ENCODE measurements at places on chromosomes 6 and 20. TPM values are rescaled to one million over a fixed set of nuclear protein-coding genes. Genes with fewer than 3 reads are reported as not detected.

Gene NFKBIL1
- total RNA-seq: 9.2 TPM

Gene DTD1
- 12.4 TPM for total RNA-seq

Gene PPP1R16B
- 6.8 TPM for total RNA-seq

Gene B3GAT2
- total RNA-seq: not detected

Gene NNAT
- total RNA-seq: not detected

Gene TSHZ2
- total RNA-seq: 4.9 TPM

Gene VSTM2L
- total RNA-seq: 17.0 TPM

Gene CFAP206
- total RNA-seq: not detected

Gene ECT2L
- 0.70 TPM for total RNA-seq

Gene NRSN2
- 14.5 TPM for total RNA-seq

Gene NKX2-4
- total RNA-seq: not detected

Gene HTR1E
- not detected for total RNA-seq

Gene TMEM244
- not detected for total RNA-seq

Gene ROS1
- 0.11 TPM for total RNA-seq

Gene BPIFA1
- total RNA-seq: not detected

Gene KIF25
- 0.35 TPM for total RNA-seq

Gene MUC22
- total RNA-seq: 0.19 TPM

Gene LRRC73
- total RNA-seq: 1.4 TPM

Gene VTA1
- 36.0 TPM for total RNA-seq

Gene PAK5
- not detected for total RNA-seq

Gene SYTL3
- 11.7 TPM for total RNA-seq

Gene RGS17
- total RNA-seq: 0.05 TPM

Gene VWA7
- total RNA-seq: 9.5 TPM

Gene SEL1L2
- total RNA-seq: 0.43 TPM

Gene MUC21
- not detected for total RNA-seq

Gene CDK5RAP1
- total RNA-seq: 19.8 TPM

Gene PRND
- total RNA-seq: not detected

Gene CPXM1
- total RNA-seq: 1.0 TPM

Gene WFDC12
- total RNA-seq: not detected

Gene SCAND1
- 37.9 TPM for total RNA-seq

Gene THBD
- total RNA-seq: 11.8 TPM

Gene NKAIN2
- 0.22 TPM for total RNA-seq

Gene SLC17A1
- total RNA-seq: not detected

Gene ATP6V1G2
- total RNA-seq: 2.3 TPM

Gene ANGPT4
- not detected for total RNA-seq

Gene HDDC2
- 84.8 TPM for total RNA-seq

Gene ELOVL4
- total RNA-seq: 0.13 TPM

Gene GPX5
- not detected for total RNA-seq

Gene PTPRT
- 0.11 TPM for total RNA-seq

Gene DPPA5
- total RNA-seq: not detected

Gene NOX3
- total RNA-seq: not detected

Gene HLA-DRB1
- 27.5 TPM for total RNA-seq

Gene SOBP
- total RNA-seq: 15.6 TPM

Gene LAMP5
- not detected for total RNA-seq

Gene WFDC2
- 1.0 TPM for total RNA-seq

Gene MTFR2
- 0.24 TPM for total RNA-seq

Gene BPIFB1
- total RNA-seq: not detected

Gene TFAP2A
- total RNA-seq: 0.51 TPM

Gene SOX4
- total RNA-seq: 6.2 TPM

Gene MMUT
- total RNA-seq: 33.9 TPM

Gene SIRPB2
- total RNA-seq: 3.1 TPM

Gene COMMD7
- 47.8 TPM for total RNA-seq

Gene CTAGE9
- not detected for total RNA-seq

Gene RIPPLY2
- not detected for total RNA-seq

Gene BANF2
- total RNA-seq: not detected

Gene EDN1
- total RNA-seq: 2.2 TPM

Gene PRDM13
- not detected for total RNA-seq

Gene TMEM200A
- total RNA-seq: not detected

Gene TAAR8
- not detected for total RNA-seq
